ENCODE measurements at places on chromosomes 3 and 15. TPM values are rescaled to one million over a fixed set of nuclear protein-coding genes. Genes with fewer than 3 reads are reported as not detected.

DNA sequence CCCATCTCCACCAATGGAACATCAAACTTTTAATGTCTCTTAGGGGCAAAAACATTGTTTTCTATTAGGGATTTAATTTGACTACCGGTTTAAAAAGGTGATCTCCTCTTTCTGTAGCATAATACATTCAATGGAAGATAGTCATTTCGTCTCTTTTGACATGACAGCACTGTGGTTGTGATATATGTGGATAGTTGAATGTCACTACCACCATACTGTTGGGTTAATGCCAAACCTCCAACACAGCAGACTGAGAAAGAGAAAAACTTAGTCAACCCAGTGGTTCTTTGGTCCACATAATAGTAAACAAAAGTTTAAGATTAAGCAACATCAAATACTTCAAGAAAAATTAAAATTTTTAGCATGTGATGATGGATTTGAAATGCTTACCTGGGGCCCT, 530.4 kb downstream of the AGBL1 start:
- no peak for DNase-seq

- no peak for DNase-seq
Measured at GRCh38 chr15:92167451-92167850, 226.2 kb upstream of the ST8SIA2 start.

The ETV5 gene
- 25.7 TPM for polyA plus RNA-seq

GRCh38 chr3:63814237-63814636, 4.9 kb upstream of the C3orf49 start:
- DNase-seq, result no peak

The DUOXA1 gene
- polyA plus RNA-seq, result 0.22 TPM

The HTR3E gene
- polyA plus RNA-seq, result not detected

The COLQ gene
- 5.1 TPM for polyA plus RNA-seq

The PLEKHO2 gene
- polyA plus RNA-seq, result 14.5 TPM

The CIB2 gene
- polyA plus RNA-seq, result 28.2 TPM

GRCh38 chr15:98083203-98083910, 122.9 kb downstream of the ARRDC4 start:
- no peak for DNase-seq

The CCDC12 gene
- polyA plus RNA-seq, result 55.7 TPM

GRCh38 chr15:93036951-93037819, 51.8 kb downstream of the RGMA start:
- no peak for DNase-seq

- no peak for DNase-seq
Measured at GRCh38 chr3:128382221-128382807, 84.4 kb downstream of the DNAJB8 start.

- DNase-seq, result no peak
Measured at GRCh38 chr15:49436751-49437150, 13.7 kb downstream of the FGF7 start.

- DNase-seq, result no peak
Measured at GRCh38 chr15:88902221-88902835, 7.0 kb upstream of the HAPLN3 start.

- DNase-seq, result no peak
Measured at GRCh38 chr3:96705895-96706294, 108.5 kb upstream of the EPHA6 start.

The SLC22A13 gene
- 3.4 TPM for polyA plus RNA-seq

The TTC23 gene
- 28.2 TPM for polyA plus RNA-seq

The CLDN1 gene
- 80.9 TPM for polyA plus RNA-seq

DNA sequence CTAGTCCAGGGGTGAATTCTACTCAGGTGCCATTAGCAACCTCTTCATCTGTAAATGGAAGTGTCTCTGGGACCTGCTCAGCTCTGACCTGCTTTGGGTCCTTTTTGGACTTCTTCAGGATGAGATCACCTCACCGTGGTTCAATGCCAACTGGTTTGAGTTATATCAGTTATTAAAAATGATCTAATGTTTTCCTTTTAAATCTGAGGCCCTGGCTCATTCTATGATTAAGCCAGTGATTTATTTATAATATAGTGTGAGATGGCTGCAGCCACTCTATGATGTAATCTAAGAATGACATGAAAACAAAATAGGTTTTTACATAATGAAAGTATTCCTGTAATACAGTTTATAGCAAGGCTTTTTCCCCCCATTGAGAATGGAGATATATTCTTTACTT, 79.4 kb downstream of the LPP start:
- no peak for DNase-seq

The GNAT1 gene
- polyA plus RNA-seq, result not detected

DNA sequence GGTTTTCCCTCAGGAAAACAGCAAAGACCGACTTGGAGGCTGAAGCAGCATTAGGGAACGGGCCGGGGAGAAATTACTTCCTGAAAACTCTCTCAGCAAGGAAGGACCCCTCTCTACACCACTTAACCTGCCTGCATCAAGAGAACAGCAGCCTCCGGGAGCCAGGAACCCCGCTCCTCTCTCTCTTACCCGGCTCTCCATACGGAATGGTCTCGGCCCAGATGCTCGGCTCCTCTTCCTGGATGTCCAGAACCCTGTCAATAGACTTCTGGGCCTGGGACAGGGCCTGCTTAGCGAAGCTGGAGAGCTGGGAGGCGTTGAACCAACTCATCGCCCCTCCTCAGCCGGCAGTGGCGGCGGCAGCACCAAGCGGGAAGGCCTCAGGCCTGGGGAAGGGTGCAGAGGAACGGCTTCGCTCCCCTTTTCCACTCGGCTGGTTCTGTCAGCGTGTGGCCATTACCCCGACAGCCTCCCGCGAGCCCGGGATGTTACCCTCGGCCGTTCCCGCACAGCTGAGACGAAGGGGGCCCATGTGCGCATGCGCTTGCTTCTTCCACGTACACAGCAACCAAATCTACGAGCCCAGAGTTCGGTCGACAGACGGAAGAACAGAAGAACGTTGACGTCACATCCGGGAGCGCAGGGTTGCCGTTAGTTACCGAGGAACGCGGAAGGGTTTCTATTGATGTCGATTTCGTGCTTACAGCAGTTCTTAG, at the start of gene TMF1:
Gene TMF1 (minus strand): TSS at position 578 of the 716 bp plus-strand sequence. CDS start 247 bp downstream, at position 331.
- peak; percentile 97 for DNase-seq

DNA sequence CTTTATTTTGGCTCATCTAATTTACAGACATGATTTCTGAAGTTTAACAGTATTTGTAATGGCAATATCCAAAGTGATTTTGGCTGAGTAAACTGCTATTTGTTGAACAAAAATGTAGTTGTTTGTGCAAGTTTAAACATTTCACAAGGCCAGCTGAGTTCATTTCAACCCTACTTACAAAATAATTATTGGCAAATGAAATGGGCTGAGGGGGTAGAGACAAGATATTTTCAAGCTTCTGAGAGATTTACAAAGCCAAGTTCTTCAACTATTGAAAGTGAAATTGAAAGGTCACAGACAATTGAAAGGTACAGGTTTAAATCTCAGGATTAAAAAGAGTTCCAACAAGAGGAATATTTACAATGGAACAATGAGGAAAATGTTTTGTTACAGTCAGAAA, 77.1 kb downstream of the DUT start:
- no peak for DNase-seq

The KNG1 gene
- 168 TPM for polyA plus RNA-seq

The COL6A5 gene
- polyA plus RNA-seq, result 0.07 TPM

The ADPRH gene
- polyA plus RNA-seq, result 7.7 TPM

- no peak for DNase-seq
Measured at GRCh38 chr3:14397531-14397930, 4.9 kb upstream of the SLC6A6 start.

GRCh38 chr3:35336601-35337000, 302.7 kb upstream of the ARPP21 start:
- no peak for DNase-seq

GRCh38 chr3:106609666-106610301, 741.0 kb upstream of the CBLB start:
- peak; percentile 85 for DNase-seq

DNA sequence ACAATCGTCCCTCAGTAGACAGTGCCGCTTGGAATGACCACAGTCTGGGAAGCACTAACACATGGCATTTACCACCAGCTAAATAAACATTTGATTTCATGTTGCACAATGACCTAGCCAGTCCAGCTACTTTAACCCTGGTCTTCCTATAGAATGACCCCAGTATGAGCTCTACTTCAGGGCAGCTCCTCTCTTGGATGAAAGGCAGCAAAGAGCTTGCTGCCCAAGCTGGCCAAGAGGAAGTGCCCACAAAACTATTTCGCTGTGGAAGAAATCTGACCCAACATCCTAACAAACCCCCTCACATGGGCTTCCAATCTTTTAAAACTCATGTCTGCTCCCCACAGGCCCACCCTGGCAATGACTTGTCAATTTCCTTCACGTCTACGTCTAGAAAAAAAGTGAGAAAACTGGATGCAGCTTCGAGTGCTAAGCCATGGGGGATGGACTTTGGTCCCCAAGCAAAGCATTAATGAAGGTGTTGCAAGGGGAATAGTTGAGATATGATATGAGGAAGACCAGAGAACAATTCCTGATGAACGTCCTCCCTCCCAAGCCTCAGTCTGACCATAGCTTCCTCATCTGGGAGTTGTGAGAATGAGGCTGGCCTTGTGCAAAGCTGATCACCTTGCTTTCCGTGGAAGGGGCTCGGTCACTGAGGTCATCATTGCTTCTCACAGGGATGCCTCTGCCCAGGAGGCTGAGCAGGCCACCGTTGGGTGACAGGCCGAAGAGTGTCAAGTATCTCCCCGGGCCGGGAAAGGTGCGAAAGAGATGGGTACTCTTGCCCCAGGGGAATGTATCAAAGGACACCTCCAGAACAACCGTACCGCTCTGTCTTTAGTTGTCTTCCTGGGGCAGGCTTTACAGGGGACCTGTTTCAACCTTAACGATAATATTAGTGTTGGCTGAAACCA, 964 bp downstream of the SLC25A20 start:
- DNase-seq, result no peak

- no peak for DNase-seq
Measured at GRCh38 chr3:59970376-59970775, 920.6 kb upstream of the CFAP20DC start.

- no peak for DNase-seq
Measured at GRCh38 chr3:178054471-178054870, 481.8 kb upstream of the KCNMB2 start.

GRCh38 chr15:39453620-39454019, 127.3 kb upstream of the THBS1 start:
- DNase-seq, result no peak

GRCh38 chr3:4643904-4644547, 150.9 kb downstream of the ITPR1 start:
- DNase-seq, result no peak

The PARP9 gene
- polyA plus RNA-seq, result 16.9 TPM

The LRRC58 gene
- polyA plus RNA-seq, result 31.9 TPM

DNA sequence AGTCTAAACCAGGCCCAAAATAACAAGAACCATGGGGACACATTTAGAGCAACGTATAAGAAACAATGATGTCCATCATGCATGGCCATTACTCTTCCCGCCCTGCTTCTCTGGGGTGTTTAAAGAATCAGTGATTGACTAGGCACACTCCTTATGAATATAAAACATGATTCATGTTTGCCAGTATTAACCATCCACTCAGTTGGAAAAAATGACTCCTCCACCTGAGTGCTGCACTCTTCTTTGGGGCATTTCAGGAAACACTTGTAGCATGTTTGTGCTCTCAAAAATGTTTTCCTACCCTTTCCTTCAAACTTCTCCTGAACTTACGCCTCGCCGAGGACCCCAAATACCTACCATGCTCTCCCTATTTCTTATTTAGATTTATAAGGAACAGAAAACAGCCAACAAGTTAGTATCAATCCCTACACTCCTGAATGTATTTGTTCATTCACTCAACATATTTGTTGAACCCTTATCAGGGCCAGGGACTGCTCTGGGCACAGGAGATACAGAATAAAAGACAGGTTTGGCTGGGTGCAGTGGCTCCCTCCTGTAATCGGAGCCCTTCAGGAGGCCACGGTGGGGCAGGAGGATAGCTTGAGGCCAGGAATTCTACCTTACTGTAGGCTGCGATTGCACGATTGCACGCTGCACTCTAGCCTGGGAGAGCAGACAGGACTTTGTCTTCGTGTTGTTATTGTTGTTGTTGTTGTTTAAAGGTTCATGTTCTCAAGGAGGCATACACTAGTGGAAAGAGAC, 137.0 kb downstream of the TMCO5A start:
- no peak for DNase-seq

DNA sequence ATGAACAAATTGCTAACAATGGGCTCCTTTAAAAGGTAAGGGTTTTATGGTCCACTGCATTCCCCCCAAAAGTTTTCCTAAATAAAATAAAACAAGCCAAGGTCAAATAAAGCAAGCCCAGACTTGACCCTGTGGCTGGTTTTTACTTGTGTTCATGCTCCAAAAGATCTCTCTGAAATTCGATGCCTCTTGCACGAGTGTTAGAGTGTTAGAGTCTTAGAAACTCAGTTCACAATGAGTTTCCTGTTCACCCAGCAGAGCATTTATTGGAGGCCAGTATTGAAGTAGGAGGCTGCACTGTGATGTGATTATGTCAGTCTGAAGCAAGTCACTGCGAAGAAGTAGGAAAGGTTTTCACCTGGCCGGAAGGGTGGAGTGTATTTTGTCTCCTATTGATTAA, 59.9 kb upstream of the LRTM1 start:
- DNase-seq, result no peak

- DNase-seq, result no peak
Measured at GRCh38 chr15:82856397-82857170, 47.2 kb downstream of the WHAMM start.

- DNase-seq, result no peak
Measured at GRCh38 chr3:80050826-80051601, 283.2 kb upstream of the ROBO1 start.

All from right renal cortex interstitium (tissue), 3 donors.